Urothelium cell line (cell line): ENCODE measurements at places on chromosomes 5 and 9.

- no peak for DNase-seq
These were observed 158.9 kb downstream of the HINT1 start for GRCh38 chr5:131005963-131006684.

DNA sequence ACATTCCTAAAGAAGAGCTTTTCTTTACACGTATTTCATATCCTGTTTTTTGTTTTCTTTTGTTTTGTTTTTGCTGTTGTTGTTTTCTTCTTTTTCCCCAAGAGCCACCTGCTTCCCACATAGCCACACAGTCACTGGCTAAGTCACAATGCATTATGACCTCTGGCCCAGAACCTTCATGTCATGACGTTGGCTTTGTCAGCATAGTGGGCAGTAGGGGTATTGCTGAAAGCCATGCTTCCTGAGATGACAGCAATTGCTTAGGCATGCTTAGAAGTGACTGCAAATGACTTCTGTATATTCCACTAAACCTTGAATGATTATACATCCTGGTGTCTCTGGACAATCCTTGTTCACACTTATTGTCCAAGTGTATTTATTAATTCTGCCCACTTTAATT lies 375.8 kb downstream of the TAF11L14 start:
- DNase-seq = peak; percentile 12

GRCh38 chr5:67010684-67011409 lies 185.8 kb downstream of the CD180 start:
- DNase-seq = peak; percentile 17

DNA sequence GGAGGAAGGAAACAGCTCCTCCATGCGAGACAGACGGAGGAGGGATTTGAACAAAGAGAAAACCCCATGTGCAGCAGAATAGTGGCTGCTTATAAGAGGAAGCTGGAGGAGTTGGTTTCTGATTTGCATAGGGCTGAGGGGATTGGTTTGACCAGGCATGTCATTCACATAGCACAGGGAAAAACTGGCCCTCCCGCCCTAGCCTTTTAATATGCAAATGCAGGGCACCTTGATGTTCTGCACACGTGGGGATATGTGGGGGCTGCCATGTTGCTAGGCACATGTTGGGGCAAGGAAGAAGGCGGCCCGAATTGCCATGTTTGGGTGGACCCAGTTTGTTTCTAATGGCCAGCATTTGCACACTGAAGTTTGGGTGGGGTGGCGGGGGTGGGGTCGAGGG lies 42.2 kb downstream of the OSMR start:
- no peak for DNase-seq

DNA sequence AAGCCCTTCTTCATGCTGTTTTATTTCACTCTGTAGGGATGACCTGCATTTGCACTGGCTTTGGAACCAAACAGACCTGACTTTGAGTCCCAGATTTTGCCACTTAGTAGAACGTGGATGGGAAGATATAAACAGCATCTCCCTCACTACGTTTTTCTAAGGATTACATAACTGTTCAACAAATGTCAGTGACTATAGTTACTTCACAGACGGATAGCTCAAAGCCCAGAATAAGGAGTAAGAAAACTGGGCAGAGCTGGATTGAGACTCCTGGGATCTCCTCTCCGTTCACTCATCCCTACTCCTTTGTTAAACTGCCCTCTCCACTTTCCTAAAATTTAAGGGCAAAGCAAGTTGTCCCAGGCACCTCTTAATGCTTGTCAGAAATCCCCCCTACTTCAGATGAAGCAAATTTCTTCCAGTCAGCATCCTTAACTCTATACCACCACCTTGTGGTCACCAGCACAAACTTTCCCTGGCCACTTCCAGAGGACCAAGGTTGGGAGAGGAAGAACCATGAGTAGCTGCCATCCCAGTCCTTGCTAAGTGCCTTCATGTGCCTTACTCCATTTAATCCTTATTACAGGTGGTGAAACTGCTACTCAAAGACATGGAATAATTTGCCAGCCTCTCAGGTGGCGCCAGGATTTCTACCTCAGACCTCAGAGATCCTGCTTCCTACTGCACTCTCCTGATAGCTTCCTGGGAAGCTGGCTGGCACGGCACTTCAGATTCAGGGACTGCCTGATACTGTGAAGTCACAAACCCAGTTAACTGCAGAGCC lies 38.4 kb downstream of the EGR1 start:
- DNase-seq = peak; percentile 62

DNA sequence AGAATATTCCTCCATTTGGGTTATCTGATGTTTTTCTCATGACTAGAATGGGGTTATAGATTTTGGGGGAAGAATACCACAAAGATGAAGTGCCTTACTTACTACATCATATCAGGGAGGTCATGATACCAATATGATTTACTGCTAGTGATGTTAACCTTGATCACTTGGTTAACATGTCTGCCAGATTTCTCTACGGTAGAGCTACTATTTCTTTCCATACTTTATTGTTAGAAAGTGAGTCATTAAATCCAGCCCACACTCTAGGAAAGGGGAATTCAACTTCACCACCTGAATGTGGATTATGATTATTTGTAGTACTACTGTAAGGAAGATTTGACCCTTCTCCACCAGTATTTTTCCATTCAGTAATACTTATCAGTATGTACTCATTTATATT lies 64.7 kb downstream of the UBE2R2 start:
- no peak for DNase-seq

DNA sequence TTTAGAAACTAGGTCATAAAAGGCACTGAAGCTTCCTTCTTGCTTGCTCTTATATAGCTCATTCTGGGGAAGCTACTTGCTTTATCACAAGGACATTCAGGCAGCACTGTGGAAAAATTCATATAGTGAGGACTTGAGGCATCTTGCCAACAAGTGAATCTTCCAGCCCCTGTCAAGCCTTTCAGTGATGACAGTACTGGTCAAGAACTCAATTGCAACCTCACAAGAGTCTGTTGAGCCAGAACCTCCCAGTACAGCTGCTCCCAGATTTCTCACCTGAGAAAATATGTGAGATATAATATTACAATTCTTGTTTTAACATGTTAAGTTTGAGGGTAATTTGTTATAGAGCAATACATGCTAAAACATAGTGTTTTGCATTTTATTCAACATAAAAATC lies 2011.0 kb upstream of the NUDT12 start:
- no peak for DNase-seq
